NCI-H2081 (cell line): ENCODE measurements at places on chromosomes 3 and 15.

- no peak for DNase-seq
These were observed 233.9 kb upstream of the UBE2E2 start for GRCh38 chr3:22969276-22969675.

GRCh38 chr15:51727141-51727897 lies 10.1 kb downstream of the LYSMD2 start:
- no peak for DNase-seq

DNA sequence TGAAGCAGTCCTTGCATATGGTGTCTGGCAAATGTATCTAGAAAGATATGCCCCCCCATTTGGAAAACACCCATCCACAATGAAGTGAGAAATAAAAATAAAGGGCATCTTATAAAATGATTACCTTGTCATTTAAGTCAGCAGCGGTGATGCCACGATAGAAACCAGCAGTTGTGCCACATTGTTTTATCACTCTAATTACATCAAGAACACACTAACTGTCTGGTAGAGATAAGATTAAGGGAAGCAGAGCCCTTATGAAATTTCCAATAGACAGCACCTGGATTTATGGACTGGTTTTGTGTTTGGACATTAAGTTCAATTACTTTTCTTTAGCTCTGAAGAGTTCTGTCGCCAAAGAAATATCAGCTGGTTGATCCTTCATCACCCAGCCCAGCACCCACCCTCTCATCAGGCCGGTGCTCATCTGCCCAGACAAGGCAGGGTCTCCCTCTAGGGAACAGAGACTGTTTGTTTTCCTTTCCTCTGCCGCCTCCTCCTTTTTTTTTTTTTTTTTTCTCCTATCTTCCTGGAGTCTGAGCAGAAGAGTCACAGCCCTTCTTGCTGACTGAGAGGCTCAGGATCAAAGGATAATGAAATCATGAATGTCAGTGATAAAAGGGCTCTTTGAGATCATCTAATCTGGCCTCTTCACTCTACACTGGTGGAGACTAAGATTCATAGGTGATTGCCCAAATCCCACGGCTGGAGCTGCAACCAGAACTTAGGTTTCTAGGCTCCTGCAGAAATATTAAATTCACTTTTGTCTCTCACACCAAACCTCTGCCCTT lies 464.1 kb downstream of the NTRK3 start:
- no peak for DNase-seq

DNA sequence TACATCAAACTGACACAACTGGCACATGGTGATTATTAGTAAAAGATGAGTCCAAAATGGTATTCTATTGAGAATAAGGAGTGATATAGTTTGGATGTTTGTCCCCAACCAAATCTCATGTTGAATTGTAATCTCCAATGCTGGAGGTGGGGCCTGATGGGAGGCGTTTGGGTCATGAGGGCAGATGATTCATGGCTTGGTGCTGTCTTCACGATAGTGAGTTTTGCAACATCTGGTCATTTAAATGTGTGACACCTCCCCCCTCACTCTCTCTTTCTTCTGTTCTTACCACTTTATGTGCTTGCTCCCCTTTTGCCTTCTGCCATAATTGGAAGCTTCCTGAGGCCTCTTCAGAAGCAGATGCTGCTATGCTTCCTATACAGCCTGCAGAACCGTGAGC lies 90.6 kb downstream of the RSL24D1 start:
- DNase-seq: no peak

GRCh38 chr3:52517796-52518722 lies 15.6 kb downstream of the NT5DC2 start:
- DNase-seq: no peak

DNA sequence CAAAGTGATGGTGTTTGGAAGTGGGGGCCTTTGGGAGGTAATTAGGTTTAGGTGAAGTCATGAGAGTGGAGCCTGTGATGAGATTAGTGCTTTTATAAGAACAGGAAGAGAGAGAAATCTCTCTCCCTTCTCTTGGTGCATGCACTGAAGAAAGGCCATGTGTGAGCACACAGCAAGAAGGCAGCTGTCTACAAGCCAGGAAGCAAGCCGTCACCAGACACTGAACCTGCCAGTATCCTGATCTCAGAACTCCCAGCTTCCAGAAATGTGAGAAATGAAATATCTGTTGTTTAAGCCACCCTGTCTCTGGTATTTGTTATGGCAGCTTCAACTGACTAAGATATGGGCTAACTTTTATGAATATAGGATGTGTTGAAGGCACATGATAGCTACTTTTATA lies 72.6 kb downstream of the REC114 start:
- DNase-seq: no peak

DNA sequence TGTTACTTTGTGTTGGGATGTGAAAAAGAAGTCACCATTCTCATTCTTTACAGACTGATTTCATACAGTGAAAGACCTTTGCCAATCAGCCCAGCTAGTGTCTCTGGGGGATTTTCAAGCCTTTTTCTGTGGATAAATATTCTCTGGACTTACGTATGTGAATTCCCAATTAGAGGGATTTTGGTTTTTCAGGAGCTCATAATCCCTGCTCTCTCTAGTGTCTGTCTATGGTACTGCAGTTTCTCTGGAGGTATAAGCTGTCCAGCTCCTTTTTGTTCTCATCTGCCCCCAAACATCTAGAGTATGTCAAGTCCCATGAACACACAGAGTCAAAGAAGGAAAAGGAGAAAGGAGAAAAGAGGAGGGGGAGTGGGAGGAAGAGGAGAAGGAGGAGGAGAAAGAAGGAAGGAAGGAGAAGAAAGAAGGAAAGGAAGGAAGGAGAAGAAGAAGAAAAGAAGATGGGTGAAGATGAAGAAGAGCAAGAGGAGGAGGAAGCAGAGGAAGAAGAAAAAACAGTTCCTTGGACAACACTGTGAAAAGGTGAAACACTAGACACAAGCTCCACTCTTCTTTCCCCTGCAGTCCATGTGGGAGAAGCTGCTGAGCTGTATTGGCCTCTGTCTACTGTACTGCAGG lies 218.6 kb downstream of the GREM1 start:
- peak; percentile 19 for DNase-seq
